Right cardiac atrium (tissue), 5 donors: ENCODE measurements at places on chromosomes 6 and 20. TPM values are rescaled to one million over a fixed set of nuclear protein-coding genes. Genes with fewer than 3 reads are reported as not detected.

- no peak for DNase-seq
Measured at GRCh38 chr6:17454316-17455005, 61.1 kb downstream of the CAP2 start.

DNA sequence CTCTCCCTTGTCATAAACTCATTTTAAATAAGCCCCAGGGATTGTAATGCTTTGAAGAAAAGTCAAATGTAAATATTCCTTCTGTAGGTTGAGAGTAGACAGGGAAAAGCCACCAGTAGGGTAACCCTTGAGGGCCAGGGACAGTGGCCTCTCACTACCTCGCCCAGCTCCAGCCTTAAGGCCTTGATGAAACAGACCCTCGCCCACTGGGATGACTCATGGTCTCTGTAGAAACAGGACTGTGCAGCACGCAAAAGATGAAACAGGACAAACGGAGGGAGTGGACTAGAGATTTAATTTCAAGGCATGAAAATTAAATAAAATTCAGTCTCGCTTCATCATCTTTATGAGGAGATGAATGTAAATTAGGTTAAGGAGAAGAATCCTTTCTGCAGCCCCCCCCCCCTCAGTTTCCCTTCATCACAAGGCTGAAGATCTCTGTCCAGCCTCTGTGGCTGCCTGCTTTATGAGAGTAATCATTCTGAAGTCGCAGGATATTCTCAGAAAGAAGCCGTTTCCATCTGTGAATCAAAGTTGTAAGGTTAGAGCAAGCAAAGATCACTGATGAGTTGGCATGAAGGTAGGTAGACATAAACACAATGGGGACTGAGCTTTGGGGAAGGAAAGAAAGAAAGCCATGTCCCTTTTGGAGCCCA lies 60.4 kb downstream of the TMEM200A start:
- DNase-seq: no peak

DNA sequence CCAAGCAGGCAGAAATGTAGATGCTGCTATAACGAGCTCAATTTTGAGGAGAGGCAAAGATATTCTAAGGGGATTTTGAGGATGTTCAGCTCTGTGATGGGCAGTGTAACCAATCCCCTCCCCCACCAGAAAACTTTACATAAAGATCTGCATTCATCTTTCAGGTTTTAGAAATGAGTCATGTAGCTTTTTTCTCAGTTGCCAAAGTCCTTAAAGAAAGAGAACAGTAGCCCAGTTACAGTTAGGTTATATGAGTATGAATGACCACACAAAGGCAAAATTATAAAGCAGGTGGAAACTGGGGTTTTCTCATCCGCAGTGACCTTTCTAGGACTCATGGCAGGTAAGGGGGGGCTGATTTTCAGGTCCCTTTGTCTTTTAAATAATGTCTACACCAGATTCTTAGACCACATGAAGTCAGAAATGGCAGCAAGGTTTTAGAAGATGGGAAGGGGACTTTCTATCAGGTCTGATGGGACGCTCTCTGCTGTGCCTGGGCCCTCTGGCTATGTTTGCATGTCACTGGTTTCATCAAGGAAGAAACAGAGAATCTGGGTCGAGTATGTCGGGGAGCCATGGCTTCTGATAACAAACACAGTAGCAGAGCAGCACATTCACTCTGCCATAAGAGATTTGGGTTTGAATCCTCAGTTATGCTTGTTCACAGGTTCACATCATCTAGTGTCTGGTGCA lies 94.7 kb downstream of the CLIC5 start:
- no peak for DNase-seq

- no peak for DNase-seq
Measured at GRCh38 chr6:14816116-14816859, 429.6 kb upstream of the JARID2 start.

ADGRF1 gene
- total RNA-seq: not detected

DNA sequence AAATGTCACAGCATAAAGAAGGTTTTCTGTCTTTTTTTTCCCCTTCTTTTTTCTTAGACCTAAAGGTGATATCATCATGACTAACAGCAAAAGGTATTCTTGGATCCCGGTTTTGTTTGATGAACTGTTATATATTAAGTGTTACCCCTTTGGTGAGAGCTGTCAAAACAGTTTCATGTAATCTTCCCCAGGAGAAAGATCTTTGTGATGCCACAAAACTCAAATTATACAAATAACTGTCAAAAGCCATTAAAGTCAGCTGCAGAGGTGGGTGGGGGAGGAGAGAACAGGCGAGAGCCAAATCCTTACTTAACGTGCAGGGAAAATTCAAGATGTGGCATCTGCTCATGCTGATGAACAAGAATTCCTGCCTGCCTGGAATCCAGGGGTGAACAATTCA lies 258.2 kb downstream of the BMP7 start:
- DNase-seq: no peak

DNA sequence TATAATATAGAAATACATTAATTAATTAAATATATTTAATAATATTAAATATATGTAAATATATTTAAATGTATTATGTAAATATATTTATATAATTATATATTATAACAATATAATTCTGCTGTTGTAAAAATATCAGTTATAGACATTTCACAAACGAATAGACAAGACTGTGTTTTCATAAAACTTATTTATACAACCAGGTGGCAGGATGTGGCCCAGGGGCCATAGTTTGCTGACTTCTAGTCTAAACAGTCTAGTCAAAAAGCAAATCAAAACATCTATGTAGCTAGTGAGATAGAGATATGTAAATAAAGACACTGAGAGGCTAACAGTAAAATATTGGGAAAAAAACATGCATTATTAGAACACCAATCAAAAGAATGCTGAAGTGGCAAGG lies 136.4 kb downstream of the TBXT start:
- no peak for DNase-seq

DNA sequence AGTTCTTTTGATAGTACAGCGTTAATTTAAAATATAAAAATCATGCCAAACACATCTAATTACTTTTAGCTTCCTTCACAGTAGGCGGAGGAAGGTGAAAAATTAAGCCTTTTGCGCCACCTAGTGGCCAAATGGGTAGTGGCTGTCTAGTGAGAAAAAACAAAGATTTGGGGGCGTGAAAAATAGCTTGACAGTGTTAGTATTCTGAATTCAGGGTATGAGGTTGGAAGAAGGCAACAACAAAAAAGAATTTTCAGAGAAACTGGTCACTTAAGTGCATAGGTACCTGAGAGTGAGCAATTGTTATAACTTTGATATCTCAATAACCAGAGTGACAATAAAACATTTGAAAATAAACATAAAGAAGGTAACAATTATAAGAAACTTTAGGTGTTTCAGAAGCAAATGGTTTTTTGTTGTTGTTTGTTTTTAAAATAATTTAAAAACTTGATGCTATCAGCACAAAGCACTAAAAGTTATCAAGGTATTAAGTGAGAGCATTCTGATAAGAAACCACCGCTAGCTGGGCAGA lies 14.3 kb downstream of the PSMB9 start:
- DNase-seq: peak; percentile 91

PEDS1 gene
- total RNA-seq: 19.3 TPM

GJA10 gene
- not detected for total RNA-seq

DNA sequence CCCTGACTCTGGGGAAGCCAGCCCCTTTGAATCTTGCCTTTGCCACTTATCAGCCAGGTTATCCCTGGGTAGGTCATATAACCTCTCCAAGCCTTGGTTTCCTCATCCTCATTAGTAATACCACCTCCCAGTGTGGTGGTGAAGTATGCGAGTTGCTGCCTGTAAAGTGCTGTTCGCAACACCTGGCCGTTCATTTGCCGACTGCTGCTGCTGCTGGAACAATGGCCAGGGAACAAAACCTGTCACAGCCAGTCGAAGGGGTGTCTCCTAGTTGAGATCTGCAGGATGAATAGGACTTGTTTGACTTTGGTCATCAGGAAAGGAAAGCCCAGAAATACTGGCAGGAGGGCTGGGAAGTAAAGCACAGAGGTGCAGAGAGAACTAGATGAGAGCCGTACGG lies 6.1 kb downstream of the MANBAL start:
- no peak for DNase-seq

CST2 gene
- not detected for total RNA-seq

- no peak for DNase-seq
Measured at GRCh38 chr6:79077715-79078074, 359 bp downstream of the PHIP start.

MBOAT1 gene
- 7.3 TPM for total RNA-seq

PAX1 gene
- not detected for total RNA-seq

DNA sequence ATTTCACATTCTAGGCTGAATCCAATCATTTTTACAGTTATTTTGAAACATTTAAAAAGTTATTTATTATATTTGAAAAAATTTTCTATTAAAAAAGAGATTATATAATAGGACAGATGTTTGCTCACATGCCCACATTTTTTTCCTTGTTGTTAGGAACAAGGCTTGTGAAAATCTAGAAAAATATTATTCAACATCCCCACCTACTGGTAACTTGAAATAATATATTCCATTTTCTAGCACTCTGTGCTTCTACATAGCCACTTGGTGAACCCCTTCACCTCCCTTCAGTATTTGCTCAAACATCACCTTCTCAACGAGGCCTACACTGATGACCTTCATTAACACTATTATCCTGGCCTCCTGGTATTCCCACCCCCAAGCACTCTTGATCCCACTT lies 18.3 kb upstream of the GPRC6A start:
- no peak for DNase-seq

NKX2-4 gene
- not detected for total RNA-seq

SIGLEC1 gene
- 12.3 TPM for total RNA-seq

PLTP gene
- total RNA-seq: 67.2 TPM

GRCh38 chr6:52681416-52681815 lies 10.5 kb downstream of the TMEM14A start:
- no peak for DNase-seq

LHFPL5 gene
- not detected for total RNA-seq

GRCh38 chr20:53625311-53626129 lies 31.9 kb upstream of the ZNF217 start:
- no peak for DNase-seq

GRCh38 chr6:137001299-137001976 lies 43.3 kb downstream of the IL20RA start:
- no peak for DNase-seq

- no peak for DNase-seq
Measured at GRCh38 chr6:142764311-142764710, 180.7 kb downstream of the HIVEP2 start.

- DNase-seq: no peak
Measured at GRCh38 chr6:155520078-155520477, 64.4 kb upstream of the NOX3 start.

RIMS1 gene
- 0.25 TPM for total RNA-seq

- peak; percentile 49 for DNase-seq
Measured at GRCh38 chr6:159969921-159970320, 1.0 kb downstream of the IGF2R start.

- DNase-seq: no peak
Measured at GRCh38 chr6:161410736-161411135, 136.9 kb upstream of the AGPAT4 start.

DNA sequence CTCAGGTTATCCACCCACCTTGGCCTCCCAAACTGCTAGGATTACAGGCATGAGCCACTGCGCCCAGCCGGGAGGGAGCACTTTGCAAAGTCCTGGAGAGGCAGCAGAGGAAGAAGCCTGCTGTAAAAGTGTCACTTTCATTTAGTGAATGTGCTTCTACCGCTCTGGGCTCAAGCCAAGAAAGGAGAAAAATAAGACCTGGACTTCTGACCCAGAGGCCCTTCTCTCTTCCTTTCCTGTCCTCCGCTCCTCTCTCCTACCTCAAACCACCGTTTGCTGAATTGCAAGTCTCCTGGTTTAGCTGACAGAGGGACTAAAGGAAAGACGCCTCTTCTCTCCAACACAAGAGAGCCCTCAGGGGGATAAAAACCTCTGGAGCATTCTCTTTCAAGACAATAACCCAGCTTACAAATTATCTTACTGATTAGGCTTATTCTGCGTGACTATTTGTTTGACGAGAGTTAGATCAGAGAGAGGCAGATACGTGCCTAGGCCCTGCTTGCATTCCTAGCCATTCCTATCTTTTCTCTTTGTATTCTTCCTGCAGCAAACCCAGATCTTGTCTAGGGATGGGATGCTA lies 84.2 kb upstream of the SLC22A23 start:
- DNase-seq: no peak

- DNase-seq: no peak
Measured at GRCh38 chr20:38220587-38221118, 39.9 kb downstream of the KIAA1755 start.

KIAA1755 gene
- total RNA-seq: 13.6 TPM

SAMD10 gene
- total RNA-seq: 4.9 TPM

DNA sequence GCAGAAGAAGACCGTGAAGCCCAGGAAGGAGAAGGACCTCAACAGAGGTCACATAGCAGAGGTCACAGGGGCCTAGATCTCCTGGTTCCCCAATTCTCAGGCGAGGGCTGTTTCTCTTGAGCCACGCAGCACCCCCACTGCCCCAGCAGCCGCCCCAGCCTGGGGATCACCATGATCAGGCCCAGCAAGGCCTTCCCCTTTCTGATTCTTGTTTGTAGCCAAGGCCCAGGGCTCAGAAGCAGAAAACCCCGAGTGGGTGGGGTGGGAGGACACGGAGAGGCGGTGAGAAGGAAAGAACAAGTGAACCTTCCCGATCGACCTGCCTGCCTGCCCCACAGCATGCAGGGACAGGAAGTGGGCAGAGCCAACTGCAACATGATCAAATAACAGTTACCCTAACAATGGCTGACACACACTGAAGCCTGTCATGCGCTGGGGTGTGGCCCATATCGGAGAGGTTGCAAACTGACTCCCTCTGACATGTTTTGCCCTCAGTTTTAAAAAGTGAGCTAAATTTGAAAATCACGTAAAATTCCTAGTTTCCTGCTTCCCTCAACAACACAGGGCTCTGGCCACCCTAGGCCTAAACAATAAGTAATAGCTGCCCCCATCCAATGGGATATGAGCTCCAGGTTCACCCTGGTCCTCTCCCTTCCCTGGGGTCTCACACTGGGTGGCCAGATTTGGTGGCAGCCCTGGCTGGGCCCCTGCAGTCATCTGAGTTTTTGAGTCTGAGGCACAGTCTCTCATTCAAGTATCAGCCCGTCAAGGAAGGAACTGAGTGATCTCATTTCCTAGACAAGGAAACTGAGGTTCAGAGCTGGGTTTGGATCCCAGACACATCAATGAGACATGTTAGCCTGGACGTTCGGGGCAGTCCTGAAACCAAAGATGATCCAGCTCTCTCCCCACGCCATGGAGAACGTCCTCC lies 6.5 kb downstream of the PEDS1 start:
- DNase-seq: peak; percentile 70

MC3R gene
- total RNA-seq: not detected

- peak; percentile 77 for DNase-seq
Measured at GRCh38 chr20:44614525-44614924, 32.1 kb downstream of the PKIG start.

TP53INP2 gene
- 72.7 TPM for total RNA-seq

SUMO4 gene
- total RNA-seq: 0.59 TPM

CST1 gene
- not detected for total RNA-seq
